ENCODE measurements at places on chromosomes 5 and 9.

- no peak for DNase-seq
These were observed 189.0 kb downstream of the NR3C1 start for GRCh38 chr5:143214458-143214857.

GRCh38 chr5:83846624-83847350 lies 126.1 kb upstream of the HAPLN1 start:
- no peak for DNase-seq

GRCh38 chr9:37290366-37290939 lies 132.0 kb upstream of the GRHPR start:
- no peak for DNase-seq

- no peak for DNase-seq
These were observed 37.6 kb upstream of the MTAP start for GRCh38 chr9:21764846-21765245.

- DNase-seq: no peak
These were observed 11.7 kb downstream of the BICD2 start for GRCh38 chr9:92752812-92753404.

DNA sequence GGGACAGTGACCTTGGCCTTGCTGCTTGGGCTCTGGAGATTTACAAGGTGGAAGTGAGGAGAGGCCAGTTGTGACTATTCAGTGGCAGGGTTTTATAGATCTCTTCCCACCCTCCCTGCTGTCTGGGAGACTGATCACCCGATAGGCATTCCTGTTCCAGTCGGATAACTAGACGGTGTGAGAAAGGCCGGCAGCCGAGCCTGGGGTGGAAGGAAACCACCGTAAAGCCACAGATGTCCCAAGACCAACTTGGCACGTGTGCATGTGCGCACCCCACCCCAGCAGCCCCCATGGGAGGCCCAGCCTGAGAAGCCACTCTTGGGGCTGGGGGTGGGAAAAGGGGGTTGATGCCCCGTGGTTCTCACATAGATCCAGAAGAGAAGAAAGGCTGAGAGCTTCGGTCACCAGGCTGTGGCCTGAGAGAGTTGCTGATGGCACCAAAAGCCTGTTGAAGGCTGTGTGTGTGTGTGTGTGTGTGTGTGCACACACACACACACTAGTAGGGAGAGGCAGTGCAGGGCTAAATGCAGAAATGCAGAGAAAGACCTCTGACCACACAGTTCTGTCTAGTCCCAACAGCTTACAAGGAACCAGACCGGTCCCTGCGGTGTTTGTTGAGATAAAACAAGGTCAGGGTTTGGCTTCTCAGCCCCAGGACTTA lies 225.8 kb downstream of the FANCC start:
- no peak for DNase-seq

DNA sequence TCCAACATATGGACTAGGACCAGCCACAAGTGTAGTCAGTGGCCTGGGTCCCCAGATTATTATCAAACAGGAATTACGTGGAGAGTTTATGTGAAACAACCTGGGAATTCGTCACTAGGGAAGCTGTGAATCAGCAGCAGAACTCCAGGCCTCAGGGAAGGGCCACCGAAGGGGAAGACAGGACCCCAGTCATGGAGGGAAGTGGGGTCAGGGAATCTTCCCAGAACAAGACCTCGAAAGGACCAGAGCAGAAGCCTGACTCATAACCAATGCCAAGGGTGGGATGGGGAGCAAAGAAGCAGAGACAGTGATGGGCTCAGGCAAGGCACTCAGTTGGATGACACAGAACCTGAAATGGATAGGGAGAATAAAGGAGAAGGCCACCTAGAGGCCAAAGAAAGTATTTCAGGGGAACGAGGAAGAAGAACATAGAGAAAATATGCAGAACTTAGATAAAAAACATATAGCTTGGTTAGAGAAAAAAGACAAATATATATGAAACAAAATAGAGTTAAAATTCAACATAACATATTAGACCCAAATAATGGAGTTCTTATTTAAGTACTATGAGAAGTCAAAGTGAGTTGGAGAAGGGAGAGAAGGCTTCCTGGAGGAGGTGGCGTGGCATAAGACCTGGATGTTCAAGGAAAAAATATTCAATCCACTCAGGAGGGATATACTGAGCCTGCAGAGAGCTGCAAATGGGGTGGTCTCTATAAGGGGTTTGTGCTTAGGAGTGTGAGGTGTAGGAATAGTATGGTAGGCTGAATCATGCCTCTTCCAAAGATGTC lies 66.7 kb upstream of the CAST start:
- DNase-seq: no peak

- no peak for DNase-seq
These were observed 234.6 kb downstream of the GABRB2 start for GRCh38 chr5:161311965-161312364.

DNA sequence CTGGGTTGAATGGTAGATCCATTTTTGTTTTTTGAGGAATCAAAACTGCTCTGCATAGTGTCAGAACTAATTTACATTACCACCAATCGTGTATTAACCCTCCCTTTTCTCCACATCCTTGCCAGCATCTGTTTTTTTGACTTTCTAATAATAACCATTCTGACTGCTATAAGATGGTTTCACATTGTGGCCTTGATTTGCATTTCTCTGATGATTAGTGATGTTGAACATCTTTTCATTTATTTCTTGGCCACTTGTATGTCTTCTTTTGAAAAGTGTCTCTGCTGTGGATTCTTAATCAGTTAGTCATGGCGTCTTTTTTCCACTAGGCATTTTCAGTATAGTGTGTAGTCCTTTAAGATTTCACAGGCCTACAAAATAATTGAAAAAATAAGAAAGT lies 2144.3 kb upstream of the C9orf72 start:
- no peak for DNase-seq

- DNase-seq: no peak
These were observed 14.1 kb downstream of the LCN10 start for GRCh38 chr9:136728548-136729123.

Measured in T-cell (primary cell).